ENCODE measurements at places on chromosomes 4 and X.

GRCh38 chr4:174520660-174521059 is 1.6 kb downstream of the HPGD start:
- peak; percentile 4 for DNase-seq

- no peak for DNase-seq
Observed at GRCh38 chr4:98627531-98628257, 30.7 kb downstream of the TSPAN5 start.

DNA sequence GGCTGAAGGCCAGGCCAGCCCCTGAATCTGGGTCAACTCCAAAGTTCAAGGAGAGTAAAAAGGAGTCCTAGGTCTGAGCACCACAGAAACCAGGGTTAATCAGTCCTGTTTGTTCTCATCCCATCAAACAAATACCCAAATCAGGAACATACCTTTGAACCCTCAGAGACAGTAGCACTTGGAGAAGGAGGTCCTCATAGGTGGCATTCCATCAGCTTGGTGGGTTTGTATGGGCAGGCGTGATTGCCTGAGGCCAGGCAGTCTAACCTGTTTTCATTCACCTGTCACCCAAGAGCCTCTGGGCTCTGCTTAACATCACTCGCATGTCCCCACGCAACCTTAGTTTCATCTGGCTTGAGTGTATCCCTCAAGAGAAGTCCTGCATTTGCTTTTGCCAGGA is 17.5 kb upstream of the MBTPS2 start:
- DNase-seq: no peak

- no peak for DNase-seq
Observed at GRCh38 chr4:121709766-121710405, 13.1 kb upstream of the ANXA5 start.

DNA sequence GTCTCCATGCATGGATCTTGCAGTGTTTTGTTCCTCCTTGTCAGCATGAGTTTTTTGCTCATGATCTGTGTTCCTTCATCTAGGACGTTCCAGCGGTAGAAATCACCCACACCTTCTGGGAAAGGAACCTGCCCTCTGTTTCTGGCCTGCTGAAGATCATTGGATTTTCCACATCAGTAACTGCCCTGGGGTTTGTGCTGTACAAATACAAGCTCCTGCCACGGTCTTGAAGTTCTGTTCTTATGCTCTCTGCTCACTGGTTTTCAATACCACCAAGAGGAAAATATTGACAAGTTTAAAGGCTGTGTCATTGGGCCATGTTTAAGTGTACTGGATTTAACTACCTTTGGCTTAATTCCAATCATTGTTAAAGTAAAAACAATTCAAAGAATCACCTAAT is 88.2 kb downstream of the MAOA start:
- no peak for DNase-seq

DNA sequence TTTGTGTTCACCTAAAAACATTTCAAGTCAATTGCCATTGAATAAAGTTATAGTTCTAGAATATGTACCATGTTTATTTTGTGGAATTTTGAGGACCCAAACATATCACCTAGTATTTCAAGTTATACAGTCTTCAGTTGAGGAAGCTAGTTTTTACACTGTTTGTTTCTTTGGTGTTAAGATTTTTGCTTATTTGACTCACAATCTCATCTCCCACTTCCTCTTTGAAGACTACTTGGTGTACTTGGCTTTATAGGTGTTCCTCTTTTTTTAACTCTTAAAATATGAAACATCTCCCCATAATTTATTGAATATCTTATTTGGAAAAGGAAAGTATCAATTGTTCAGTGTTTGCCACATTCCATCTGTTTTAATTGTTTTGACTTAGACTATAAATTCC is 675.4 kb downstream of the RAPGEF2 start:
- no peak for DNase-seq

- DNase-seq: peak; percentile 81
Observed at GRCh38 chrX:1554469-1555210, 17.7 kb upstream of the P2RY8 start.

- no peak for DNase-seq
Observed at GRCh38 chr4:55381502-55381901, 14.3 kb upstream of the TMEM165 start.

DNA sequence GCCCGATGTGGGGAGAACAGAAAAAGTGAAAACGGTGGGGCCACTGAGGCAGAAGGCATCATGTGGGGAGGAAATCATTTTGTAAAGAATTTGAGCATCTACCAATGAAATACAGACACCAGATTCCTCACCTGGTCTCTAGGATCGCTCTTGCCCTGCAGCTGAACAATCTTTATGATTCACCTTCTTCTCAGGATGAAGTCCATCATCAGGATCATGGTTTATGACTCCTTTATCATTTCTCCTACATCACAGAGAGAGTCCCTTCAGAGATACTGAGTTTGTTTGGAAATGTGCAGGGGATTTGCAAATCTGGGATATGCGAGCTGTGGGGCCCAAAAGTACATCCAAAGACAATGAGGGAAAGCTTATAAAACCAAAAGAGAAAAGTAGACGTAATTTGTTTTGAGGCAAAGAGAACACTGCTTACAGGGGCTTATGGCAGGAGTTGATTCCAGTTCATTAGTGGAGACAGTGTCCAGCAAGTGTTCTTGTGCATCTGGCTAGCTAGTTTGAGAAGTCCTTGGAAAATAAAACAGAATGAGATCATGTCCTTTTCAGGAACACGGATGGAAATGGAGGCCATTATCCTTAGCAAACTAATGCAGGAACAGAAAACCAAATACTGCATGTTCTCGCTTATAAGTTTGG is 15.3 kb upstream of the ANXA5 start:
- DNase-seq: no peak

DNA sequence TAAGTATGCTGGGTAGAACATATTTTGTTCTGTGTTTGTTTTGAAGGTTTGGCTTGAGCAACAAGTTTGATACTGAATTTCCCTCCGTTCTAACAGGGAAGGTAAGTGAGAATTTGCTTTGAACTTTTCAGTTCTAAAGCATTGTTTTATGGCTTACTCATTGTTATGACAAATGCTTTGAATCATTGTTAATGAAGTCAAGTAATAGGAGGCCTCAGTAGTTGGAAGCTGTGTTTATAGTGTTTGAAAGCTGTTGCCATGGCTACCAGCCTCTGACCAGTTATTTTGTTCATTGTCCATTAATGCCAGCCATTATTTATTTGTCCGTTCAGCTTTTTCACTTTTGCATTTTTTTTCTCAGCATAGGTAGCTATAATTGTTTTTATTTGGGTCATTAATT is 14.4 kb downstream of the CHIC1 start:
- no peak for DNase-seq

DNA sequence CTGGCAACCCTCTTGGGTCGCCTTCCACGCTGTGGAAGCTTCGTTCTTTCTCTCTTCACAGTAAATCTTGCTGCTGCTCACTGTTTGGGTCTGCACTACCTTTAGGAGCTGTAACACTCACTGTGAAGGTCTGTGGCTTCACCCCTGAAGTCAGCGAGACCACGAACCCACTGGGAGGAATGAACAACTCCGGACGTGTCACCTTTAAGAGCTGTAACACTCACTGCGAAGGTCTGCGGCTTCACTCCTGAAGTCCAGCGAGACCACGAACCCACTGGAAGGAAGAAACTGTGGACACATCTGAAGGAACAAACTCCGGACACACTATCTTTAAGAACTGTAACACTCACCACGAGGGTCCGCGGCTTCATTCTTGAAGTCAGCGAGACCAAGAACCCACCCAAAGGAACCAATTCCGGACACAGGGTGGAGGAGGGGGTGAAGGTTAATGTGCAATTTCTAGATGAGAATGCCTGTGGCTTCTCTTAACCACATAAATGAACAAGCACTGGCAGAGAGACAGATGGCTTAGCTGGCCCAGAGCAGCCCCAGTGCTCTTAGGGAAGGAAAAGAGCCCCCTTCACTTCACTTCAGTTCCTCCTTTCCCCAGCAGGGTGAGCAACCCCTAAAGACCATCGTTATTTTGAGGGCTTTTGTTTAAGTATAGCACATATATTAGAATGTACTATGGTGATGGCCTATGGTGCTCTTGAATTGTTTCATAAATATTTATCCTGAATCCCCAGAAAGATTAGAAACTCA is 73.0 kb downstream of the LUZP4 start:
- DNase-seq: no peak

DNA sequence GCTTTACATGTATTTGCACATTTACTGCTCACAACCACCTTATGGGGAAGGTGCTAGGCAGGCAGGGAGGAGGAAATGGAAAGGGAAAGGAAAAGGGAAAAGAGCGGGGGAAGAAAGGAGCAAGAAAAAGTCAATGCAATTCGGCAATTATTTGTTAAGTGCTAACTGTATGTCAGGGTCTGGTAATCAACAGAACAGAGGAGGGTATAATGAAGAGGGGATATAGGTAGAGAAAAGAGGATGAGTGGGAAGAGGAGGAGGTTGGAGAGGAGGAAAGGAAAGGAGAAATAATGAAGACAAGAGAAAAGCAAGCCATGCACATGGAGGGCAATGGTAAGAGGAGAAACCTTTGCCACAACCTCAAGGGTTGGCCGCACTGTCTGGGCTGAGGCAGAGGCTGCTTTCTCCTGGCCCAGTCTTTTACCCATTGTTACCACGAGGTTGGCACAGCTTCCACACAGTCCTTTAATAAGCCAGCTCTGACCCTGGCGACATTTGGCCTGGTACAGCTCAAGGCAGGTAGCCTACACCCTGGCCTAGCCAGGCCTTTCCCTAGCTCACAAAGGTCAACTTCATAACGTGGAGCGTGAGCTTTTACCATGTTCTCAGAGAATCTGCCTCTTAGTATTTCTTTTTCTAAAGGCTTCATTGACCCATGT is 836 bp downstream of the BTK start:
- DNase-seq: no peak

- no peak for DNase-seq
Observed at GRCh38 chr4:80926446-80926845, 104.1 kb upstream of the BMP3 start.

DNA sequence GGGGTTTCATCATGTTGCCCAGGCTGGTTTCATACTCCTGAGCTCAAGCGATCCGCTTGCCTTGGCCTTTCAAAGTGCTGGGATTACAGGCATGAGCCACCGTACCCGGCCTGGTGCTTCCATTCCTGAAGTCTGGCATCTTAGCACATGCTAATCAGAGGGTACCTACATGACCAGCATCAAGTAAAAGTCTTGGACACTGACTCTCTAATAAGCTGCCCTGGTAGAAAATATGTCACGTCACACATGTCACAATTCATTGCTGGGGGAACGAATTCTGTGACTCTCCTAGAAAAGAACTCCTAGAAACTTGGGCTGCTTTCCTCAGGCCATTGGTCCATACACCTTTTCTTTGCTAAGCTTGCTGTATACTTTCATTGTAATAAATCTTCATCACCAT is 19.1 kb upstream of the XAGE2 start:
- DNase-seq: no peak

GRCh38 chr4:13103382-13104015 is 380.6 kb downstream of the RAB28 start:
- DNase-seq: no peak

GRCh38 chr4:119581190-119581873 is 47.3 kb downstream of the PDE5A start:
- DNase-seq: no peak

GRCh38 chr4:67575232-67576058 is 16.9 kb downstream of the STAP1 start:
- no peak for DNase-seq

- DNase-seq: no peak
Observed at GRCh38 chr4:113827285-113827684, 65.7 kb upstream of the CAMK2D start.

DNA sequence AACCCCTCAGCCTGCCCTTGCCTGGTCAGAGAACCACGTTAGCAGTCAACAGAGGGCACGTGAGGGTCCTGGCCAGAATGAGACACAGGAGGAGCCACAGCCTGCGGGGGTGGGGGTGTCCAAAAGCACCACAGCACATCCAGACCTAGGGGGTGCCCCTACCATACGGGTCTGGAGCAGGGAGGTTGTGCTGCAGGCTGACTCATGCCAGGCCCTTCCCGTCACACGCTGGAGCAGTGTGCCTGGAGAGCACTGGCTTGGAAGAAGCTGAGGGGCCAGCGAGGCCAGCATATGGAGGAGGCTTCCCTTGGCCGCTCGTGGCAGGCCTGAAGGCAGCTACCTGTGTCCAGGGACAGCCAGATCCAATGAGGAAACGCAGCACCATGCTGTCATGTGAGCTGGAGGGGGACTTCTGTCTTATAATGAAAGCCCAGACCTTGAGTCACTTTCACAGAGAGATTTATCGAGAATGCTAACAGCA is 1.5 kb upstream of the IRAK1 start:
- no peak for DNase-seq

GRCh38 chr4:8595237-8596087 is 2.9 kb downstream of the CPZ start:
- no peak for DNase-seq

DNA sequence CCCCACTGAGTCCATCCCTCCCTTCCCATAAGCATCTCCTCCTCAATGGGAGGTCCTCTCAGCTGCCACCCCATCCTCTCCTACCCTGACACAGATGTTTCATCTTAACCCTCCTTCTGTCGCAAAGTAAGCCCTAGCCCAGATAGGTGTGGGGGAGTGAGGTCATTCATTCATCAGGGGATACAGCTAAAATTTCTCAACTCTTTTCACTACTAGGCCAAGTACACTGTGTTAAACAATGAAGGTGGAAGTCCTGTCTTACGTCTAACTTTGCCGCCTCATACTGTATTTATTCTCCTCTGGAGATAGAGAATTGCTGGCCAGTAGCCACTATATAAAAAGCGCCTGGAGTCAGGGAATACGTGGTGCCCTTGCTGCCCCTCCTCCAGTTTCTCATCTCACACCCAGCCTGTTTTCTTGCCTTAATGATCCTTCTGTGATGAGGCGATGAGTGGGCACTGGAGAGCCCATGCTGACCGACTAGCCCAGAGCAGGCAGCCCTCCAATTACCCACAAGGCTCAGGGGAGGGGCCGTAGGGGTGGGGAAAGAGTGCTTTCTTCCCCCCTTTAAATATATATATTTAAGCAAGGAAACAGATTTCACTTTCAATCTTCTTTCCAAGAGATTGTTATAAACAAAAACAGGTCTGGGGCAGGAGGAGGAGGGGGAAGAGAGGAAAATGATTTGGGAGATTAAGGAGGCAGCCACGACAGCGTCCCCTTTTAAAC is 149.5 kb downstream of the PJA1 start:
- no peak for DNase-seq

DNA sequence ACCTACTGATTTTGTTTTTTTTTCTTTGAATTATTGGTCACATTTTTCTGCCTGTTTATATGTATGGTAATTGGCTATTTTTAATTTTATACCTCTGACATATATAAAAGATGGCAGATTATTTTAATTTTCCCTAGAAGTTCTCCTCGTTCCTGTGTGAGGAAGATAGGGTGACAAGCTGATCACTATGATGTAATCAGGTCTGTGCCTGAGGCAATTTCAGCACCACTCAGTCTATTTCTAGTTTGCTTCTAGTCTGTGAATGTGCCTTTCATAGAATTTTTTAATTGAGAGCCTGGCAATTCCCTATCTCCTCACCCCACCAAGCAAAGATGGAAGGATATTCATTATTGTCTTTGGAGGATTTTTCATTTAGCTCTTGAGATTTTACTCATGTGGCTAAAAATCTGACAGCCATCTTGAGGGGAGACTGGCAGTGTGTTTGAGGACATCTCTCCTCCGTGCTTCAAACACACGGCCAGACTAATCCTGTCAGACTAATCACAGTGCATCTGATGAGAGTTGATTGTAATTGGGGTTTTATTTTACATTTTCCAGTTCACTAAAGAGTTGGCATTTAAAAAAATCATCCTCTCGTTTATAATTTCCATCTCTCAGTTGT is 500.3 kb downstream of the TRIML1 start:
- no peak for DNase-seq

- no peak for DNase-seq
Observed at GRCh38 chrX:108442901-108443464, 3.3 kb downstream of the COL4A5 start.
